ENCODE measurements at places on chromosomes 3 and 15.

GRCh38 chr15:42037656-42038055 is 16.8 kb upstream of the PLA2G4E start:
- no peak overlapping the region for H3K4me3 ChIP-seq
- H3K27ac ChIP-seq: no peak overlapping the region
- H3K27me3 ChIP-seq: peaks cover 4% of the 10 kb centered on the region
- H3K36me3 ChIP-seq: no peaks in the 10 kb centered on the region
- no peak for DNase-seq
- H3K4me1 ChIP-seq: no peaks in the 10 kb centered on the region

- H3K4me3 ChIP-seq: no peak overlapping the region
- H3K27me3 ChIP-seq: no peaks in the 10 kb centered on the region
- H3K4me1 ChIP-seq: no peaks in the 10 kb centered on the region
- H3K27ac ChIP-seq: peak overlapping the region; percentile 46
Observed at GRCh38 chr3:153221748-153222162, 59.7 kb downstream of the RAP2B start.

DNA sequence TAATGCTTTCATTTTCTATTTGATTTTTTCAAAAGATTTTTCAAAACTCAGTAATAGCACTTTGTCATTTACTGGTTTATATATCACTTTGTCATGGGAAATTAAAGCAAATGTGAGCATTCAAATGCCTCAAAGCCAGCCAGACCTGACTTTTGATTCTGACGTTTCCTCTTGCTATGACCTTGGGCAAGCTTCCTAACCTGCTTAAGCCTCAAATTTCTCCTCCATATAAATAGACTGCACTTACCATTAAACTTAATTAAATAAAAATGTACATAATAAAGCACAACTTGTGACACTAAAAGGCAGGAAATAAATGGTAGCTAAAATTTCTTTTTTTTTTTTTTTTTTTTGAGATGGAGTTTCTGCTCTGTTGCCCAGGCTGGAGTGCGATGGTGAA is 19.2 kb downstream of the MCF2L2 start:
- H3K27me3 ChIP-seq: no peaks in the 10 kb centered on the region
- H3K4me1 ChIP-seq: no peaks in the 10 kb centered on the region
- no peak overlapping the region for H3K4me3 ChIP-seq
- no peaks in the 10 kb centered on the region for H3K36me3 ChIP-seq
- no peak overlapping the region for H3K27ac ChIP-seq

- peak; percentile 47 for DNase-seq
- H3K27ac ChIP-seq: peak overlapping the region; percentile 28
- H3K4me3 ChIP-seq: peak overlapping the region; percentile 97
Observed at GRCh38 chr3:39104961-39105686, 2.3 kb downstream of the GORASP1 start.

DNA sequence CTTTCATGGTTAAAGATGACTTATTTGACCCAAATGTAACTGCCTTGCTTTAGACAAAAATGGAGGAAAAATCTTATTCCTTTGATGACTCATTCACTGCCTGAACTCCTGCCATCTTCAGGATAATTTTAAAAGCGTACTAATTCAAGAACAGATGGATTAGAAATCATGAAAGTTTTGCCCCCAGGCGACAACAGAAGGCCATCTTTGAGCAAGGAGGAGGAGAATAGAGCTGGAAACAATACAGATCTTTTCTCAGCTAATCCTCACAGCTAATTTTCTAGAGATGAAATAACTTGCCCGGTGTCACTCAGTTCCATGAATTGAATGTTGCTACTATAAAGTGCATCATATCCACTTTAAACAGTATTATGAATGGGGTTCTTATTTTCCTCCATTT is 324.7 kb upstream of the RARB start:
- peaks cover 13% of the 10 kb centered on the region for H3K27me3 ChIP-seq
- no peaks in the 10 kb centered on the region for H3K36me3 ChIP-seq
- H3K4me1 ChIP-seq: peaks cover 5% of the 10 kb centered on the region
- no peak overlapping the region for H3K27ac ChIP-seq
- no peak overlapping the region for H3K4me3 ChIP-seq
- DNase-seq: no peak

DNA sequence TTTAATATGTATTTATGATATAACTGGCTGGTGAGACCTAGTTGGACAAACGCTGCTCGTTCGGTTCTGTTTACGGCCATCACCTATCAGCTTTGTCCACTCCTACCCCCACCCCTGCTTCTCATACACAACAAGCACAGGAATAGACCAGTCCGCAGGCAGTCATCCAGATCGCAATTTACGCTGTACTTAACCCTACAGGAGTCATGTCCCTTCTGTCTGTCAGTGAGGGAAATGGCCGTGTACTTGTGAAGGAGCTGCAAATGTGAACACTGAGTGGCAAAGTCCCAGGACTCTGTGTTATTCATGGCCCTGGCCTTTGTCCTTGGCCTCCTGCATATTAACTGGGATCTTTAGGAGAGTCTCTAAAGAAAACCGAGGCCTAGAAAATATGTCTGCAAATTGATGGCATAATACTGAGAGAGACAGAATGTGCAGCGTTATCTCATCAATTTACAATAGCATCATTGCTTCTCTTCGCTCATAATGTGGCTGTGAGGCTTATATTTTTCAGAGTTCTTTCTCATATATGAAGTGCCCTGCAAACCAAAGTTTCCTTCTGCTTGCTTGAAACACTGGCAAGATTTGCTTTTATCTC is 7.2 kb upstream of the ABHD10 start:
- no peak overlapping the region for H3K27ac ChIP-seq
- H3K4me3 ChIP-seq: no peak overlapping the region
- H3K36me3 ChIP-seq: peaks cover 3% of the 10 kb centered on the region
- no peaks in the 10 kb centered on the region for H3K27me3 ChIP-seq
- DNase-seq: no peak
- H3K4me1 ChIP-seq: peaks cover 10% of the 10 kb centered on the region

DNA sequence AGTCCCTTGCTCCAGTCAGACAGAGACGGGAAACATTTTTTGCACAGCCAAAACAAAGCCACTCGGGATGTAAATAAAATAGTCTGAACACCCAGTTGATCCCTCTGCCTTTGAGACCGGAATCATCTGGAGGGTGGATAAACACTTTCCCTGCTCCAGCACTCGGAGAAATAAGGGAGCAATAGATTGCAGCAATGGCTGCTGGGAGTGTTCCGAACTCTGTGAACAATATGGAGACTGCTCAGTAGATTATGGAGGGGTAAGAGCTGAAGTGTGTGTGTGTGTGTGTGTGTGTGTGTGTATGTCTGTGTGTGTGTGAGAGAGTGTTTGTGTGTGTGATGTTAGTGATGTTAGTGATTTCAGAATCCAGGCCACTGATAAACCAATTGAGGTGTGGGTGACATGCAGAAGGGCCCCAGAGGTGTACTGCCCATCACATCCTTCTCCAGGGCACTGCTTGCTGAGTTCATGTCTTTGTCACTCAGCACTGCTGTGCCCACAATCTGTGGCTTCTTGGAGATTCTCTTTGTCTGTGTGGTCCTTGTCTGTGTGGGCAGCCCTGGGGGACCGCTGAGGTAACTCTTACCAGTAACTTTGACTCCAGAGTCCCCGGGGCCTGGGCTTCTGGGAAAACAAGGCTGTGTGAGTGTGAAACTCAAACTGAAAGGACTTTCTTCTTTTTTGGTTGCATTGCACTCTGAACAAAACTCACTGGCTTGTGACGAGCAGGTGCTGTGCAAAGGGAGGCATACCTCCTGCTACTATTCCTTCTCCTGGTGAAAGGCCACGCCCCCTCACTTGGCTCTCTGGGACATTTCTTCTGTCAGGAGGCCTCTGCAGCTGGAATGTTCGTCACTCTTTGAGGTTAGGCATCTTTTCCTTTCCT is 23.0 kb downstream of the CRYGS start:
- peaks cover 7% of the 10 kb centered on the region for H3K27me3 ChIP-seq
- no peak overlapping the region for H3K4me3 ChIP-seq
- no peaks in the 10 kb centered on the region for H3K36me3 ChIP-seq
- no peak for DNase-seq

DNA sequence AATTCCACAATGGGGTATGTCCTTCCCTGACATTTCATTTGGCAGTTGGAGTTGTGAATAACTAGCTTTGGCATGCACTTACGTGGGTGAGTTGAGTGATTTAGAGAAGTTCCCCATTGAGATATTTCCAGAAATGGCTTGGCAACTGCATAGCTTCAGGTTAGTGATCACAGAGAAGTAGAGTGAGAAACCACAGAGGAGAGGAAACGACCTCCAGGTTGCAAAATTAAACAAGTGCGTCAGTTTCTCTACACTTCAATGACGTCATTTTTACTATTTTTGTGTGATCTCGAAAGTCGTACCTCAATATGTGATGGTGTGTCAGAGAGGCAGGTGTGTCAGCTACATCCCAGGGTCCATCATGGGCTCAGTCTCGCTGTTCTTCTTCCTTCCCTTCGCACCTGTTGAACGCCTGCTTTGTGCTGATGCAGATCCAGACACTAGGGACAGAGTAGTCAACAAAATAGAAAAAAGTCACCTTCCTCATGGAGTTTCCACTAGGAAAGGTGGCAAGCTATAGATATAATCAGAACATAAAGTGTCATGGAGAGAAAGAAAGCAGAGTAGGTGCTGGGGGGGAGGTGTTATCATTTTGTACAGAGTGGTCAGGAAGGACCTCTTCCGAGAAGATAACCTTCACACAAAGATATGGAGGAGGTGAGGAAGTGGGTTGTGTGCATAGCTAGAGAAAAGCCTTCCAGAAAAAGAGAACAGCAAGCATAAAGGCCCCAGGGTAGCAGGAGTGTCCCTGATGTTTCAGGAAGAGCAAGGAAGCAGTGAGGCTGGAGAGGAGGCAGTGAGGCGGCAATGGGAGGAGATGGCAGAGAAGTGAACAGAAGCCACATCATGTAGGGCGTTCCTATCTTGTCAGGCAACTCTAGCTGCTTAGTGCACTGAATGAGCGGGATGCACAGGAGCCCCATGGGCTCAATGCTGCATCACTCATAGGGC is 75.6 kb downstream of the MCTP2 start:
- H3K27me3 ChIP-seq: no peaks in the 10 kb centered on the region
- H3K27ac ChIP-seq: no peak overlapping the region
- peaks cover 7% of the 10 kb centered on the region for H3K36me3 ChIP-seq
- no peak for DNase-seq

GRCh38 chr3:184236033-184236410 is 6.6 kb downstream of the VWA5B2 start:
- DNase-seq: no peak
- no peak overlapping the region for H3K27ac ChIP-seq
- no peak overlapping the region for H3K4me3 ChIP-seq

DNA sequence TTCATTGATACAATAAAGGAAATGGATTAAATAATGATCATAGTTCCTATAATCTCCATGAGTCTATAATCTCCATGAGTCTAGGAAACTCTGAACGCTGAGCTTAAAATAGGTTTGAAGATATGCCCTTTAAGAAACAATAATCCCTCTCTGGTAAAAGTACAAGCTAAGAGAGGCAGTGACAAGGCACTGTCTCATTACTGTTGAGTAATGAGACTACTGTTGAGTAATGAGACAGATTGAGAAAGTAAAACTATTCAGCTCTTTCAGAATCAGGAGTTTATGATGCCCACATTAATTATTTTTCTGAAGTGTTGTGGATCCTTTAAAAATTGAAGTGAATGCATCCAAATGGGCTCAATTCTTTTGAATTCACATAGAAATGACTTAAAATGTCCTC is 235.5 kb upstream of the THRB start:
- no peak for DNase-seq
- no peak overlapping the region for H3K4me3 ChIP-seq
- H3K27me3 ChIP-seq: no peaks in the 10 kb centered on the region
- H3K36me3 ChIP-seq: no peaks in the 10 kb centered on the region
- H3K27ac ChIP-seq: no peak overlapping the region

GRCh38 chr3:193762657-193763056 is 169.6 kb downstream of the OPA1 start:
- no peak overlapping the region for H3K4me3 ChIP-seq
- DNase-seq: no peak
- H3K27me3 ChIP-seq: no peaks in the 10 kb centered on the region
- peaks cover 20% of the 10 kb centered on the region for H3K4me1 ChIP-seq
